RWPE2 (cell line): ENCODE measurements at places on chromosomes 6 and 20.

DNA sequence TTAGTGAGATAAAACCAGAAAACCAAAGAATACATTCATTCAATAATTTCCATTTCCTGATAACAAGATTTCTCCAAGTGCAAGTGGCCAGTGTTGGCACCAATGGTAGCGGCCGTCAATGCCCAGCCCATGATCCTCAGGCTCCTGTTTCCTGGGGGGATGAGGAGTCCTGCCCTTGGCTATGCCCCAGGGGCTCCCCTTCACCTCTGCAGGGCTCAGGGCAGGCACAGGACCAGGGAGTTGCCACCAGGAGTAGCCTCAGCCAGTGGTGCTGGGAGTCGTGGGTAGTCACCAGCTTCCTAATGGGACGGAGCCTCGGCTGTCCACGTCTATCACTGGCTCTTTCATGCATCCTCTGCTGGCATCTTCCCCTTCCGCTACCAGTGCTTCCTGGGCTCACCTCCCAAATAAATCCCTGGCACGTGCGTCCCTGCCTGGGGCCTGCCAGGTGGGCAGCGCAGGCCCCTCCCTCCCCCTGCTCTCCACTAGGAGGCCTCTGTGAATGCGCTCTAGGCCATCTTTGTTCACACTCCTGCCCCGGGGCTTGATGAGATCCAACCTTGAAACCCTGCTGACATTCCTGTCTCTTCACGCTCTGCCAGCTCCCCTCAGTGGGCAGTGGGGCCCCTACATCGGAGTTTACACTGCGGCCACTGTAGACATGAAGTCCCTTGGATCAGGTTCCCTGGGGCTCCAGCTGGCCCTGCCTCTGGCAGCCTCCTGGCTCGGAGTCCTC is 215.7 kb downstream of the SYNDIG1 start:
- DNase-seq: peak; percentile 49

- peak; percentile 51 for DNase-seq
Measured at GRCh38 chr20:58585753-58586540, 65.1 kb upstream of the STX16 start.

DNA sequence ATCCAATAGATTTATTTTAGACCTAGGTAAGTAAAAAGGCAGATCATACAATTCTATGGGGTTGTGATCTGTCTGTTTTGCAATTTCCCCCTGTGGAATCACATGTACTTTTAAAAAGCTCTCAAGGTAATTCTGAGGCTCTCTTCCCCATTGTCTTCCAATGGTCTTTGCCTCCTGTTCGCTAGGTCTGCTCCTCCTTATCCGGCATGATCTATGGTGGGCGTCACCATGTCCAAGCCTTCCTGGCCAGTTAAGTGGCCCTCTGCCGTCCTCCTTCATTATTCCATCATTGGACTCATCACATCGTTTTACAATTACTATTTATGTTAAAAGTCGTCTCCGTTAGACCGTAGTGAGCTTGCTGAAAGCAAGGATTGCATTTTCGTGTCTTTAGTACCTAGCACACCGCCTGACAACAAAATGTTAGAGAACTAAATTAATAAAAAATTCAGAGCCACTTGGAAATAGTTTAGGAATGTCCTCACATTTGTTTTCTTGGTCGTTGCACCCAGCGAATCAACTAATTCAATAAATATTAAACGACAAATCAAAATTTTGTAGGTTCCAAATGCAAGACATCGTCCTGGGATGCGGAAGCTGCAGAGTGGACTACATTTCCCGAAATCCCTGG is 2.2 kb upstream of the STXBP5 start:
- DNase-seq: no peak

DNA sequence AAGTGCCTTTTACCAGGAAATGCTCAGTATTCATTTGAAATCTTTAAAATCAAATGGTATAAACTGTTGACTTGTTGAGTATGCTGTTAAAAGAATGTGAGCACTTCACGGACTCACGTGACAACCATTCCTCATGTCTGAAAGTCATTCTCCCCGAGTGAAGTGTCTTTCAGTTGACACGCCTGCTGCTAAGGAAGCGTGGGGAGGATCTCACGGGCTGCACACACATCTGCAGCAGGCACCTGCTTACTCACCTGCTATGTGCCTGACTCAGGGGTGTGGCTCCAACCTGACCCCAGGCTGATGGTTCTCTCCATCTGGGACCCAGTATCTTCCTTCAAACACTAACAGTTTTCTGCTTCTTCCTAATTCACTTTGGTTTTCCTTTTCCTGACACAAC is 32.7 kb downstream of the WDR27 start:
- DNase-seq: no peak

GRCh38 chr6:145148776-145149175 is 586.5 kb downstream of the EPM2A start:
- DNase-seq: no peak

DNA sequence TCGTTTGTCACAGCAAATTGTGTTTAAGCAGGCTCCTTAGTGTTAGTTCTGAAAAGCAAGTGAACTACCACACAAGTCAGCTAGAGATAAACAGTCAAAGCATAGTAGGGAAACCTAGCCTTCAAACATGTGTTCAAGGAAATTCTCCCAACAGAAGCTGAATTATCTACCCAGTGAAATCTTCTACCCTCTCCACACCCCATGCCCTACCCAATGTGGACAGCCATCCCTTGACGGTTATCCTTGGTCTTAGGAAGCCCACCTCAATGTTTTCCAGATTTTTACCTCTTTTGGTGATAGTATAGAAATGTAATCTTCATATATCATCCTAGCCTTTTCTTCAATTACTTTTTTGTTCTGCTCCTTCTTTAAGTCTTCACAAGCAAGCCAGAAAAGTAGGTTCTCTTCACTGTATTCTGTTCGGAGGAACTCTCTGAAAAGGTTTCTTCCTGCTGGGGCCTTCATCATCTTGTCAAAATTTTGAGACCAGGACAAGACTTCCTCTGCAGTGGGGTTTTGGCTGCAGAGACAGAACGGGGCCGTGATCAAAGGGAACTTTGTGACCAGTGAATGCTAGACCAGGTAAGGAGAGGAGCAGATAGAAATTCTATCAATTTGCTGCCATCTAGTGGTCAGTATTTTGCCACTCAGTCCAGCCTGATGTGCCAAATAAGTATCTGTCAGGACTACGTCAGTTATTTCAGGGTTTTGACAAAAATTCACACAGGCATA is 21.6 kb upstream of the MTRF1L start:
- DNase-seq: no peak

- no peak for DNase-seq
Measured at GRCh38 chr6:142297996-142298753, 3.6 kb upstream of the ADGRG6 start.

GRCh38 chr6:39902786-39903465 is 31.3 kb downstream of the MOCS1 start:
- DNase-seq: no peak

- DNase-seq: peak; percentile 71
Measured at GRCh38 chr20:59013031-59013951, 5.9 kb upstream of the TUBB1 start.

DNA sequence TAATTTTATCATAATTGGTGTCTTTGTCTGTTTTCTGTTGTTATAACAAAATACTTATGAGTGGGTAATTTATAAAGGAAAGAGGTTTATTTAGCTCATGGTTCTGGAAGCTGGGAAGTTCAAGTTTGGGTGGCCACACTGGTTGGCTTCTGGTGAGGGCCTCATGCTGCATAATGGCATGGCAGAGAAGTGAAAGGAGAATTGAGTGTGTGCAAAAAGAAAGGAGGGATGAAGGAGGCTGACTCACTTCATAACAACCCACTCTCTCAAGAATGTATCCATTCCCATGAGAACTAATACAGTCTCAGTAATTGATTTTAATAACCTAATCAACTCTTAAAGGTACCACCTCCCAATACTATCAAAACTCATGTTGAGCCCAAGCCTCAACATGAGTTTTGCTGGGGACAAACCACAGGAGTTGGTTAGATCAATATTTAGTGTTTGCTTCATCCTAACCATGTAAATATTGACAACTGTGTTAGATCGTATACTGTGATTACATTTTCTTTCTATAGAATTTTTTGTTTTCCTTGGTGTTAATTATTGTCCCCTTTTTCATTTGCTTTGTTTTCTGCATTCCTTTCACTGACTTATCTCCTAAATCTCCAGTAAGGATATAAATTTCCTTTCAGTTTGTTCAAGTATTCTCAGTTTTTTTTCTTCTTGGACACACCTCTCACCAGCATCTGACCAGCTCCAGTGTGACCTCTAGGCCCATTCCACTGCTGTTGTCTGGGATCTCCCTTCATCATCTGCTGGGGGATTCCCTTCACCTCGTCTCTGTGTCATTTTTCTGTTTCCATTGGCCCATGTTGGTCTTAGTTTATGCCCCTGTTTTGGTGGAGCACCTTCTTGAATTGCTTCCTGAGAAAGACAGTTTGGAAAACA is 54.8 kb upstream of the SCGN start:
- DNase-seq: no peak

- DNase-seq: no peak
Measured at GRCh38 chr6:14326774-14327173, 209.2 kb downstream of the CD83 start.

- DNase-seq: no peak
Measured at GRCh38 chr6:138013959-138014358, 93.3 kb downstream of the PERP start.

GRCh38 chr20:25532971-25533391 is 52.4 kb downstream of the NINL start:
- DNase-seq: no peak

DNA sequence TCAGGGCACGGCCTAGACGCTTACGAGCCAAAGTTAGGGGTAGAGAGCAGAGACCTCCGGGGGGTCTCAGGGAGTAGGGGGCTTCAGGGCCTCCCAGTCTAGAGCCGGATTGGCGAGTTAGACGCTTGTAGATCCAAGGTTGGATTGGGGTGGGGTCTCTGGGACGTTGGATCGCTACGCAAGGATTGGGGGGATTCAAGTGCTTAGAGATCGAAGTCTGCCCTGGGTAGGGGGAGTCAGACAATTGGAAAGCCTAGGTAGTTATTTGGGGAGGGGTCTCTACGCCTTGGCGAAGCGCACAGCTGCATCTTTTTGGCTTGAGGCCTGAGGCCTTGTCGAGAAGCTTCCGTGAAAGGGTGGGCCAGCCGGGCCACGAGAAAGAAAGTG is 469 bp downstream of the STX16 start:
- DNase-seq: no peak

DNA sequence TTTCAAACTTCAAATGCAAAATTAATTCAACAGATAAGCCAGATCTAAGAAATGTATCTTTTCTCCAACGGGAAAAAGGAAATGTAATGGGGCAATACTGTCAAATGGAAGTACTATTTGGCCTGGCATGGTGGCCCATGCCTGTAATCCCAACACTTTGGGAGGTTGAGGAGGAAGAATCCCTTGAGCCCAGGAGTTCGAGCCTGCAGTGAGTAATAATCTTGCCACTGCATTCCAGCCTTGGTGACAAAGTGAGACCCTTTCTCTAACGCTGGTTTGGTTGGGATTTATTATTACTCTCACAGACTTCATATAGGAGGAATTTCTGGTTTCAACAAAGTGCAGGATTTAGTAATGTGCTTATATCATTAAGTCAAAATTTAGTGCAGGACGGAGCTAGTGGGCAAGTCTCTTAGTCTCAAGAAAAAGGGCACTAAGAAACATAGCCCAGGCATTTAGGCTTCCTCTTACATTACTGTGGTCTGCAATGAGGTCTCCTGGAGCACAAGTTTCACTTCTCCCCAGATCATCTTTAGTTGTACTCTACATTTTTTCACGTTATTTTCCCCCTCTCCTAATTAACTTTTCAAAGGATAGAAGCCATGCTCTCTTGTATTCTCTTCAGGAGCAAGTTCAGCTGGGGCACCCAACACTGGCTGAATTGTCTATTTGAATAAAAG is 23.1 kb downstream of the TRIM27 start:
- DNase-seq: no peak

GRCh38 chr6:56297022-56297989 is 49.9 kb upstream of the COL21A1 start:
- DNase-seq: no peak

- DNase-seq: no peak
Measured at GRCh38 chr20:41276317-41276751, 41.2 kb downstream of the ZHX3 start.

- no peak for DNase-seq
Measured at GRCh38 chr6:54286141-54286540, 22.1 kb upstream of the TINAG start.

DNA sequence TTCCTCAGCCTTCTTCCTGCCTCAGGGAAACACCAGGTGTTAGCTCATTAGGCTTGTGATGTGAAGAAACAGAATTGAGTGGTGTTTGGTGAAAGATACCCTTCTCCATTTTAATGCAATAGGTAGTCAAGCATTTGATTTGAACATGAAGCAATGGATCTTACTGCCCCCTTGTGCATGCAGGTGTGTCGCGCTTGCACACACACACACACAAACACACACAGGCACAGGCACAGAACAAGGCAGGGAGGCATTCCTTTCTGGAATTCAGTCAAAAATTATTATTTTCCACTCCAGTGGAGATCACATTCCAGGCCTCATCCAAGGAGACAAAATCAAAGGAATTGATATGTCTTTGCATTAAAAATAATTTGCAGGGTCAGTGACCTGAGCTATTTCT is 667.0 kb upstream of the MARCKS start:
- DNase-seq: no peak

GRCh38 chr6:147806697-147807096 is 298.2 kb downstream of the SAMD5 start:
- DNase-seq: no peak

DNA sequence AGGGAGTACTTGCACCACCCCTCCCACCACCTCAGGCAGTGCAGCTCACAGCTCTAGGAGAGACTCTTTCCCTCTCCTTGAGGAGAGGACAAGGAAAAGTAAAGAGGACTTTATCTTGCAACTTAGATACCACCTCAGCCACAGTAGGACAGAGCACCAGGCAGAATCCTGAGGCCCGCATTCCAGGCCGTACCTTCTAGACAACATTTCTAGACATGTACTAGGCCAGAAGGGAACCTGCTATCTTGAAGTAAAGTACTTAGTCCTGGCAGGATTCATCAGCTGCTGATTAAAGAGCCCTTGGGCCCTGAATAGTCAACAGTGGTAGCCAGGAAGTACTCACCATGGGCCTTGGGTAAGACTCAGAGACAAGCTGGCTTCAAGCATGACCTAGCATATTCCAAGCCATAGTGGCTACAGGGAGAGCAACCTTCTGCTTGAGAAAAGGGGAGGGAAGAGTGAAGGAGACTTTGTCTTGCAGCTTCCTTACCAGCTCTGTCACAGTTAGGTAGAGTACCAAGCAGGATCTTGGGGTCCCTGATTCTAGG is 384.4 kb upstream of the RNF217 start:
- no peak for DNase-seq

- no peak for DNase-seq
Measured at GRCh38 chr20:61850457-61850856, 215.2 kb downstream of the TAF4 start.

DNA sequence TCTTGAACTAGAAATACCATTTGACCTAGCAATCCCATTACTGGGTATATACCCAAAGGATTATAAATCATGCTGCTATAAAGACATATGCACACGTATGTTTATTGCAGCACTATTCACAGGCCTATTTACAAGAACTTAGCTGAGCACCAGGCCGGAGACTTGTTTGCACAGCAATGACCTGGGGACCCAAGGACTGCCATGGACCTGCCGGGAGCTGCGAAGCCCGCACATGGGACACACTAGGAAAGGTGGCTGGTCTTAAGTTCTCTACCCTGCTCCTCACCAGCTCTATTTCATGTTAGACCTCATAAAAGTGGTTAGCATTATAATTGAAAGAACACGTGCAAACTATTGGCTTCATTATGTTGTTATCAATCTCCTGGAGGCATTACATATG is 70.4 kb upstream of the CST7 start:
- DNase-seq: no peak
